Activated T-helper 2 cell treated with anti-CD3 and anti-CD28 coated beads, Interferon-gamma antibody, Interleukin-2, Interleukin-4, amounts not matched to agents 10 μg/mL and 5 μg/mL and 100 μg/mL, durations not matched to agents 14 hours and 24 hours and 36 hours (primary cell): ENCODE measurements at places on chromosomes 12 and 14.

- no peak for DNase-seq
These were observed 474.1 kb upstream of the SOX5 start for GRCh38 chr12:24423611-24424010.

DNA sequence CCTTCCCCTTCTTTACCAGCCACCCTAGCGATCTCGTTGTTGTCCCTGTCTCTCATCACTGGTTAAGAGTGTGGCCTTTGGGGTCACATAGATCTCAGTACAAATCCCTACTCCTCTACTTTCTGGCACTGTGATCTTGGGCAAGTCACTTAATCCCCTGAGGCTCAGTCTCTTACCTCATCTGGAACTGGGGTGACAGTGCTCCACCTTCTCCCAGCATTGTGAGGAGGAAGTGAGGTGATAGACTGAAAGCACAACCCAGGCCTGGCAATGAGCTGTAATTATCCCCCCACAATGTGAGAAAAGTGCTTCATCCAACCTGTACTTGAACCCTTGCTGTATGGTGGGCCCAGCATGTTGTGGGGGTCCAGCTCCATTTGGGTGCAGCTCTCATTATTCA lies 48.0 kb downstream of the IRAK3 start:
- no peak for DNase-seq

GRCh38 chr12:104371043-104371870 lies 67.7 kb downstream of the EID3 start:
- no peak for DNase-seq

DNA sequence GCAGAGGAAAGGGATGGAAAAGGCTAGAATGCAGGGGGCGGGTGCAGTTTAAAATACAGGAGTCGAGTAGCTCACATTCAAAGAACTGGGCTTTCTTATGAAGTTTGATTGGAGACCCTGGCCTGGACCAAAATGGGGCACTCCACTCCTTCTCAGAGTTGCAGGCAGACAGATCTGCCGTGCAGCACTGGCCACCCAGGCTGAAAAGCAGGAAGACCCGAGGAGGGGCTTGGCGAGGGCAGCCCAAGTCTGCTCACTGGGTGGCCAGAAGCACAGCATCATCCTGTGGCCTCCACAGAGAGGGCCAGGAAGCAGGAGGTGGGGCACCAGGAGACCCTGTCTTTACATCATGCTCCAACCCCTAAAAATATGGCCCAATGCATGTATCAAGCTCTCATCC lies 109.1 kb upstream of the BCL2L14 start:
- DNase-seq, result no peak

DNA sequence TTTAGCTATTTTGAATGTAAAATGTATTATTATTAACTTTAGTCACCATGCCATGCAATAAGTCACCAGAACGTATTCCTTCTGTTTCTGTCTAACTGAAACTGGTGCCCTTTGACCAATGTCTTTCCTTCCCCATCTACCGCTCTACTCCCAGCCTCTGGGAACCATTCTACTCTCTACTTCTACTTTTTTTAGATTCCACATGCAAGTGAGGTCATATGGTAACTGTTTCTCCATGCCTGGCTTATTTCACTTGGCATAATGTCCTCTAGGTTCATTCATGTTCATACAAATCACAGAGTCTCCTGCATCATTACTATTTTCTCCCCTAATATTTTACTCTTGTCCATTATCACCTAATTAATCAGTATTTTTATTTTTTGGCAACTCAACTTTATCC lies 160.1 kb downstream of the TMX1 start:
- no peak for DNase-seq
